ENCODE measurements at places on chromosomes 5 and 9.
A peak's percentile ranks its signal among the peaks of the same experiment; 100 is the strongest.

DNA sequence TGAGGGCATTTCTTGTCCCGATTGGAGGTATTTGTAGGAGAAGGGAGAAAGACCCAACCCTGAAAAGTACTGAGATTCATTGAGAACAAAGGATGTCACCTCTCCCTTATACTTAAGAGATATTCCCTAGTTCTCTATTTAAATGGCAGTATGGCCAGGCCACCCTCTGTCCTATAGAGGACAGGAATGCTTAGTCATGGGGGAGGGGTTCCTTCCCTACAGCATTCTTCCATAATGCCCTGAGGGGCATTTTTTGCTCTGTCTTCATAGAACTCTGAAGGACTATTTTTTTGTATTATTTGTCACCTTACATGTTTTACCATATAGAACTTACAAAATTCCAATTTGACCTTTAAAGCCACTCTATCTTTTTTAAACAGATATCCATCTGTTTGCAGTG lies 176.3 kb downstream of the TMEM161B start:
- DNase-seq: no peak

GRCh38 chr5:178415353-178415752 lies 174.8 kb downstream of the COL23A1 start:
- DNase-seq: no peak

DNA sequence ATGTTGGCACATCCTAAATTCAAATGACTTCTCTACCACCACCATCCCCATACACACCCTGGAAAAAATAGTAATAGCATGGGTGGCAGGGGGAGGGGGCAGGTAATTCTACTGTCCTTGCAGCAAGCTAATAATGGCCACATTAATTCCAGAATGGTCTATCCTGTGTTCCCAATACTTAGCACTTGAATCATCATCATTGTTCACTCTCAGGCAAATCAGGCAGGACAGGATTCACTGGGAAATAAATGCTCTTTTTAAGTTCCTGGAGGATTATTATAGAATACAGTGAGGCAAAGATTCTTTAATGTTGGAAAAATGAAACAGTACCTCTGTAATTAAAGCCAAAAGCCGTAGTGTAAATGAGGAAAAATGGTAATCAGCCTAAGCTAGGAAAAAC lies 254.5 kb downstream of the ARRDC3 start:
- no peak for DNase-seq

- DNase-seq: no peak
Observed at GRCh38 chr9:6484210-6484609, 71.2 kb downstream of the UHRF2 start.

- no peak for DNase-seq
Observed at GRCh38 chr5:72042097-72042496, 65.2 kb upstream of the MAP1B start.

- peak; percentile 28 for DNase-seq
Observed at GRCh38 chr9:97954550-97954989, 16.6 kb upstream of the HEMGN start.

- no peak for DNase-seq
Observed at GRCh38 chr9:14336244-14336643, 22.3 kb upstream of the NFIB start.

GRCh38 chr9:128860937-128861336 lies 20.8 kb downstream of the KYAT1 start:
- DNase-seq: no peak

DNA sequence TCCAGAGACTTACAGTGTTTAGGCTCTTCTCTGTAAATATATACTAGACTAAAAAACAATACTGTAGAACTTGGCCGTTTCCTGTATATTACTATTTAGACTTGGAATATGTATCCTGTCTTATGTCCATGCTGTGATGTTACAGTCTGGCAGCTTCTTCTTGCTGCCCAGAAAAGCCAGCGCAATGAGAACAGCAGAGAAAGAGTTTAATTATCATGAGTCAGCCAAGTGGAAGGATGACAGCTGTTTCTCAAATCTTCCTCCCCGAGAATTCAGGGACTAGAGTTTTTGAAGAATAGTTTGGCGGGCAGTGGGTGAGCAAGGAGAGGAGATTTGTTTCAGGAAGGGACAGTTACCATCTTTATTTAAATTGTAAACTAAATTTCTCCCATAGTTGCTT lies 37.5 kb downstream of the NAA35 start:
- no peak for DNase-seq

- no peak for DNase-seq
Observed at GRCh38 chr9:112925058-112925641, 34.5 kb upstream of the SLC46A2 start.

DNA sequence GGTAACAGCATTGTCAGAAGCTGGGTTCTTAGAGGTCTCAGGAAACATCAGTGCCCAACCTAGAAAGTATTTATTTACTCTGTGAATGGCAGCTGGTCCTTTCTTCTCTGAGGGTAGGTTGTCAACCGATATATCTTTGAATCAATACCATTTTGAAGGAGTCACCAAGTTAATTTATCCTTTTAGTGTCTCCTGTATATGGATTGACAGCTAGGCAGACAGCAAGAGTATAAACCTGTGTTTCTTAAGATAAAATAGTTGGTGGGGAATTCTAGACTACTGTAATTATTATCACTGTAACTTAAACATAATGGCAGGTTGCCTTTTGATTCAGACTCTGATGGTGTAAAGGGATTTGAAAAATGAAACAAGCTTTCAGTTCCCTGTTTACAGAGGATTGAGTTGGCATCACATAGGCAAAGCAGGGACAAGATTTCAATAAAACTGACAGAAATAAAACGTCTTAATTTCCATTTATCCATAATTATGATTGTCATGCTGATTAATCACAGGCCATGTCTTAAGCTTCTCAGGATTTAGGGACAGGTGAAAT lies 190.8 kb upstream of the HAPLN1 start:
- DNase-seq: no peak

DNA sequence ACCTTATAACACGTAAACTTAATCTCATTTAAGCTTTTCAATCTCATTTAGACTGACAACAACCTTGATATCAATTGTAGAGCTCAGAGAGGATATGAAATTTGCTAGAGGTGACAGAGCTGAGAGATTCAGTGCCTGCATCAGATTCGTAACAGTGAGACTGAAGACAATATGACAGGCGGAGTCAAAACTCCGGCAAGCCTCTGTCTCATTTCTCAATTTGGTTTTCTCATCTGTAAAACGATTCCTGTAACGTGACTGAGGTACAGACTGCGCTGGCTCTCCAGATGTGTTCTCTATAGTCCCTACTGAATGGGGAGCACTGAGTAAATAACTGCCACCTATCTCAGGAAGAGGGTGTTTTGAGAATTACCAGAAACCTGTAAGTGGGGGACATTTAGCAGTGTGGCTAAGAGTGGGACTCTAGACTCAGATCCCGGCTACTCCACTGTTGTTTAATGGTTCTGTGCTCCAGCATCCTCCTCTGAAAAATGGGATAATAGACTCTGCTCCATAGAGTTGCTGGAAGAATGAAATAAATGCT lies 3.0 kb upstream of the MCIDAS start:
- DNase-seq: no peak

DNA sequence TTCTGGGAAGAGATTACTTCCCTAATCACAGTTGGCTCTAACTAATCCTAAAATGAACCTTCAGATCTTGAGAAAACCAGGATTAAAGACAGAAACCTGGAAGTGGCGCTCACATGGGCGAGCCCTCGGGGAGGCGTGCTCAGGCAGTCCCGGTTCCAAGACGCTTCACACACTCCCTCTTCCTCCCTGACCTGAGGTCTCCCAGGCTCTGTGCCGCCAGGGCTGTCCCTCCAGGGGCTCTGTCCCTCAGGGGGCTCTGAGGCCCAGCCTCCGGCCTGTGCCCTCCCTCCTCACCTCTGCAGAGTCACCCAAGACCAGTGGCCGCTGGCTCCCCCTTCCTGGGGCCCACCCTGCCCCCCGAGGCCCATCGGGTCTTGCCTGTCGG lies 10.2 kb downstream of the SLC9A3 start:
- DNase-seq: no peak
